Astrocyte (in vitro differentiated cells and primary cell): ENCODE measurements at places on chromosomes 5 and 9. TPM values are rescaled to one million over a fixed set of nuclear protein-coding genes. Genes with fewer than 3 reads are reported as not detected.

DNA sequence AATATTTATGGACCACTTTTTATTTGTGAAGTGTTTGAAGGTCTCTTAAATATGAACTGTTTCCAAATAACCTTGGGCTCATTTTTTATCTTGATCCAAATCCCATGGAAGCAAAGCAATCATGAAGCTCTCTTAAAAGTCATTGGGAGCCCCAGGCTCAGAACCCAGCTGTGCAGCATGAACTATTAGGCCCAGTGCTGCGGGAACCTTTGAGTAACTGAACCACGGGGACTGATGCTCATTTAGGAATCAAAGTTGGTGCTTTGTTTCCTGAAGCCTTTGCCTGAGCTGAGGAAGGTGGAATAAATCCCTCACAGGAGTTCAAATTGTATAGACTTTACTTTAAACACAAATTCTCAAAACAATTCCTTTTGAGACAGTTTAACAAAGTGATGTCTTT, 27.8 kb downstream of the MAT2B start:
- no peak for DNase-seq

- peak; percentile 12 for DNase-seq
These were observed 32.9 kb downstream of the PRRX2 start for GRCh38 chr9:129698254-129698757.

- DNase-seq, result no peak
These were observed 381.0 kb upstream of the IRX4 start for GRCh38 chr5:2263763-2264162.

GRCh38 chr5:37249815-37250164, 614 bp upstream of the CPLANE1 start:
- no peak for DNase-seq

- no peak for DNase-seq
These were observed 502 bp upstream of the CERCAM start for GRCh38 chr9:128420060-128420650.

- DNase-seq, result no peak
These were observed 132.6 kb downstream of the MRPL36 start for GRCh38 chr5:1666812-1667588.

GRCh38 chr5:54589786-54590185, 72.2 kb downstream of the SNX18 start:
- DNase-seq, result no peak

Gene ARL14EPL
- total RNA-seq, result not detected in 2 replicates

Gene MEIKIN
- not detected in 2 replicates for total RNA-seq

Gene FOXI1
- not detected in 2 replicates for total RNA-seq

Gene GADD45G
- 3.5 and 5.2 TPM in 2 replicates for total RNA-seq
